Activated CD4-positive, alpha-beta T cell treated with anti-CD3 and anti-CD28 coated beads, Interleukin-2, amount 50 U/mL, for 24 hours (primary cell): ENCODE measurements at places on chromosomes 1 and 21.

- no peak for DNase-seq
Measured at GRCh38 chr1:158028969-158029368, 35.5 kb downstream of the KIRREL1 start.

DNA sequence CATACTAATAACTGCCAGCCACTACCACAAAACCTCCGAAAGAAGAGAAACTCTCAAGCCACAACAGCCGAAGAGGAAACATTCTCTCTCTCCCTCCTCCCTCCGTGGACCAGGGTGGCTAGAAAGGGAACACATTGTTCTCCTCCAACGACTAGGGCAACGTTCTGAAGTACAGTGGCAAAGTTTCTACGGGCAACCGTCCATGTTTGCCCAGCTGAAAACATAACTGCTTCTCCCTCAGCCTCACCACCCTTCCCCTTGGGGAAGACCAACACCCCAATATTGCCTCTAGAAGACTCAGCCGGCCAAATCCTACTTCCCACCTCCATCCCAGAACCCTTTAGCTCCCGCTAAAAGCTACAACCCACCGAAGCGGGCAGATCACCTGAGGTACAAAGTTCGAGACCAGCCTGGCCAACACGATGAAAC lies 2.0 kb downstream of the GLUL start:
- DNase-seq, result no peak

DNA sequence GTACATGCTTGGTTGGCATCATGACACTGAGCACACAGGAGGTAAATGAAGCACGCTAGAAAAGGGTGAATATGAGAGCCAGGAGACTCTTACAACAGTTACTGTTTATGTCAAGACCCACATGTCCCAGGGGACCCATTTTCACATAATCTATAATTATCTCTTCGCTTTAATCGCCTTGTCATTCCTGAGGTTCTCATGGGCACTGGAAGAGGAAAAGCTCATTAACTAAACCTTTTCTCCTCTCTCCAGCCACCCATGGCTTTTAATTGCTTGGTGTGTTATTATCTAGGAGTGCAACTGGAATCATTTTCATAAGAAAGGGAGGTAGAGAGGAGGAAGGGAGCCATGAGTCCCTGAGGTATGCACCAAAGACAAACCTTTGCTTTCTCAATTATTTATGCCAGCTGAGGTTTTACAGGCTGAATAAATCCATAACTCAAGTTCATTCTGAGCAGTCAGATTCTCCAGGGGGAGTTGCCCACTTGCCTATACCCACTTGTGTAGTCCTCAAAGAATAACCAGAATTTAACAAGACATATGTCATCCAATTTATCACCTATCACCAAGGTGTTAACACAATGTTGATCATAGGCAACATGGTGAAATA lies 77.4 kb downstream of the ACBD6 start:
- no peak for DNase-seq

GRCh38 chr1:165014753-165015152 lies 341.8 kb downstream of the LMX1A start:
- DNase-seq, result no peak

- DNase-seq, result no peak
Measured at GRCh38 chr1:26857473-26858060, 5.4 kb upstream of the SFN start.

DNA sequence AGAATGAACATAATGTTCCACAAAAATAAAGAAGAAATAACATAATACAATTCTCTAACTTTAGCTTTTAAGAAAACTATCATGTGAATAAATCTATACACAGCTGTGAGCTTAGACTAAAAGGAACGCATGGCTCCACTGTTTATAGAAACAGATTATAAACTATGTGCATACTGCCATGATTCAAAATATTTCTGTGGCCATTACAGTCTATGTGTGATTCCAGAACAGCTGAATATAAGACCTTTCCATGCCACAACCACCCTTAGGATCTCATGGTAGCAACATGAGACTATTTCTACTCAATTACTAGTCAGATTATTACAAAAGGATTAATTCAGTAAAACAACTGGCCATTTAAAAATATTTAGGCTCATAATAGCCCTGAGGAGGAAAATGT lies 3.9 kb downstream of the CHML start:
- no peak for DNase-seq

DNA sequence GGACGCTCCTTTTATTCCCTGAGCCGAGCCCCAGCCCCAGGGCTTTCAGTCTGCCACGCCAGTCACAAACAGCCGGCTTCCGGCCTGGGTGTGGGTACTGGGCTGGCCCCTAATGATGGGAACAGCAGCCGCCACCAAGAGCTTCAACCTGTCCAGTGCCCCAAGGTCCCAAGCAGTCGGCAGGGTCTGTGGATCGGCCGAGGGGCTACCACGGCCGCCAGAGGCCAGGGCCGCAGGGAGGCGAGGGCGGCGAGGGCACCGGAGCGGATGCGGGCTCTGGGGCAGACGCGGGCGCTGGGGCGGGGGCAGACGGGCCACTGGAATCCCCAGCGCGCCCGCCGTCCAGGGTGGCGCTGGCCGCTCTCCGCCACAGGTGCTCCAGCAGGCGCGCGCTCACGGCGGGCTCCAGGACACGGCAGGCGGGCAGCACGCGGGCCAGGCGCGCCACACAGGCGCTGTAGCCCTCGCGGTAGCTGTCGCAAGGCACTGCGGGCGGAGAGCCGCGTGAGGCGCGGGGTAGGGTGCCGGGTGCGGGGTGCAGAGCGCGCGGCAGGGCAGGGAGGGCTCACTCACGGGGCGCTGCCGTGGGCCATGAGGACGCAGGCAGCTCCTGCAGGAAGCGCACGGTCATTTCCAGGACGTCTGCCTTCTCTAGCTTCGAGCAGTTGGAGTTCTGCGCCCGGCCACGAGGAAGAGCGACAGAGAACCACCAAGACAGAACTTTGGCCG lies 887 bp downstream of the HES2 start:
- DNase-seq, result no peak

- no peak for DNase-seq
Measured at GRCh38 chr1:157628773-157629172, 30.9 kb upstream of the FCRL4 start.

DNA sequence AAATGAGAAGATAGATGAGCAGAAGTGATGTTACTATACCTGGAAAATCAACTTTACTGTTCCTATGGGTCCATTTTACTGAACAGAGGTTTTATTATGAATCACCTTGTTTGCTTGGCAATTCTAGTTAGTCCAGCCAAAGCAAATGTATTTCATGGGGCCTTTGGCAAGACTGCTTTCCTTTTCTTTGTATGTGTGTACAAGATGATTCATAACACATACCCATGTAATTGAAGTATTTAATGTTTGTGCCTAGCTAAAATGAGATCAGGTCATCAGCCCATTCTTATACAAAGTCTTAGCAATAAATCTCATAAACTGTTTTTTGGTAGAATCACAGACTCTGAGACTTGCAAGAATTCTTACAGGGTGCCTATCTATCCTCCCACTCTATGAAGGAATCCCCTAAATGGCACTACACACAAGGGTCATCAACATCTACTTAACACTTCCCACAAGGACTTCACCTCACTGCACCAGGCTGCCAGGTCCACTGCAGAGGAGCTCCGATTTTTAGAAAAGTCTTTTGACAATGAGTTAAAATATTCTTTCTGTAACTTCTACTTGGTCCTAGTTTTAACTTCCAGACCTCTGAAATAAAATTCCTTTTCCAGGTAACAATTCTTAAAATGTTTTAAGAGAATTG lies 58.5 kb downstream of the LPAR3 start:
- DNase-seq, result no peak
